ENCODE measurements at places on chromosomes 4 and X.

GRCh38 chr4:106707776-106708463, 328.2 kb downstream of the DKK2 start:
- no peak for DNase-seq

GRCh38 chrX:47749185-47749967, 87.3 kb upstream of the ZNF81 start:
- DNase-seq: no peak

DNA sequence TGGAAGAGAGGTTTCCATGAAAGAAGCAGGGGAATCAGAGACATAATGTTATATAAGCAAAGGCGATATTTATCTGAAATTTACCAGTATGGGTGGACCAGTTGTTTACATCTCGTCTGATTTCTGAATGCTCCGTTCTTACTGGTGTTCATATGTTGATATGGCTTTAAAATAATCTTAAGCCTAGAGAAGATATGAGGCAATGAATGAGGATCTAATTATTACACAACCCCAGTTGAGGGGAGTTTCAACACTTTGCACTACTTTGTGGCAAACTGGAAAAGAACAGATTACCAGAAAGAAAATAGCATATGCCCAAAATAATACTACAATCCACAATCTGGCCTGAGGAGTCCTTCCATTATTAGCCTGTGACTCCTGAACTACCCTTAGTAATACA, 263.3 kb upstream of the MAGEB2 start:
- no peak for DNase-seq

- DNase-seq: no peak
Observed at GRCh38 chrX:118000518-118000917, 116.1 kb downstream of the KLHL13 start.

- DNase-seq: no peak
Observed at GRCh38 chr4:69214716-69215115, at the start of gene UGT2B11. TSS of gene UGT2B11 (minus strand) at chr4:69214748. CDS start at chr4:69214722, 26 bp downstream.

GRCh38 chr4:185196437-185196836, 7.4 kb downstream of the CFAP97 start:
- DNase-seq: no peak

DNA sequence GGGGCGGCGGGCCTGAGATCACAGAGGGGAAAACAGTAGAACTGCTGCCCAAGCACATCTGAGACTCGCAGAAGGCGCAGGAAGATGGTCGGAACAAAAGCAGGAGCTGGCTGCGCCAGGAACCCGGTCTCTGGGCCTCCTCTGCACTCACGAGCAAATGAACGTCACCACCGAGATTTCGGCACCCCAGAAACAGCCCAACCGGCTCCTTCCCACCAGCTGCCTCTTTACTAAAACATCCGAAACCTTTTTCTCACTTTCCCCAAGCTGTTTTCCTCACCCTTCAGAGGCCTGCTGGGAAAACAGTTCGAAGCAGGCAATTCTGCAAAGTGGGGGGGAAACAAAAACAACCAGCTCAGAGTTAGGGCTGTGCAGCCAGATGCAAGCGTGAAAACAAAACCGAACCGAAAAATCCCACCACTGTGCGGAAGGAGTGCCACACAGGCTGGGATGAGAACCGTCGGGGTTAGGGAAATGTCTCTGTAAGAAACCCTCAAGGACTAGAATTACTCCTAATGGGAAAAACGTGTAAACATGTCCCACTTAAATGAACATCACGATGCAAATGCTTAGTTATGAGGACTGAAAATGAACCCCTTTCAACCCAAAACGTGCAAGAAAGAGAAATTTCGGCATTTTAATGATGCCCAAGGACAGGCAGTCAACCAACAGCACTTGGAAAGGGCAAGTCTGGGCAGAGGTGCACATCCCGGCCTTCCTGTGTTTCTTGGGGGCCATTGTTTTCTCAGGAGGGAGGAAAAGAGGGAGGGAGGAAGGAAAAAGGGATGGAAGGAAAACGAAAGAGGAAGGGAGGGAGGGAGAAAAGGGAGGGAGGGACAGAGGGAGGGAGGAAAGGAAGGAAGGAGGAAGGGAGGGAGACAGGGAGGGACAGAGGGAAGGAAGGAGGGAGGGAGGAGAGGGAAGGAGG, 15.8 kb downstream of the DHRSX start:
- DNase-seq: no peak

DNA sequence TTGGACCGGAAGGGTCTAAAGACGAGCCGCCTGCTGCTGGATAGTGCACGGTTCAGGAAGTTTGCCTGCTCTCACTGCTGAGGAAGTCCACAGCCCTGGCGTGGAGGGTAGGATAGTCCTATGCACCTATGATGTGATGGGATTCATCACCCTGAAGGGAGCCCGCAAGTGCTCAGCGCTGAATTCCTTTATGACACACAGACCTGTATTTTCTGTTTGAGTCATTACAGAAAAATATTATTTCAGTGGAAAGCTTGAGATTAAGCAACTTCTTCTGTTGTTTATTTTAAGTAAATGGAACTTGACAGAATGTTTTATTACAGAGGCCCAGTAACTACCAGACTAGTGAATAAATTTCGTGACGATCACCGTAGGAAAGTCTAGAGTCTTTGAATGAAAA, 123.2 kb downstream of the TRIML1 start:
- DNase-seq: no peak

- no peak for DNase-seq
Observed at GRCh38 chr4:189974056-189974455, 33.4 kb downstream of the FRG1 start.

DNA sequence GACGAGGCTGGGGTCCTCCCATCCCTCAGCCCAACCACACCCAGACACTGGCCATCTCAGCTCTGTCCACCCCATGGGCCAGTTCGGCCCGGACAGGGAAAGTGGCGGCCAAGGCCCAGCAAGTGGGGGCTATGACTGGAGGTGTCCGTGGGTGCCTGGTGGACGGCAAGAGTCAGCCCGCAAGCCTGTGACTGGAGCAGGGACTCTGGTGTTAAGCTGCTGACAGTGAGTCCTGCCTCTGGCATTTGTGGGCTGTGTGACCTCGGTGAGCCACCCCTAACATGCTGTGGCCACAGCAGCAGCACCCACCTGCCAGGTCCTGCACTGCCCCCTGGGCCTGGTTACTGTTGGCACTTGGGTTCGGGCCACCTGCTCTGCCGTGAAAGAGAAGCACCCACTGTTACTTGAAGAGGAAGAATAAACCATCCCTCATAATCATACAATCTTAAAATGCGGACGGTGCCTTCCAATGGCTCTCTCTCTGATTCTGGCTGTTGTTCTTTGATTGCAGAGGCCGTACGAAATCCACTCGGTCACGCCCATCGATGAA, 252.0 kb downstream of the EVC2 start:
- DNase-seq: no peak

GRCh38 chr4:164438321-164438720, 315.6 kb upstream of the SMIM31 start:
- no peak for DNase-seq

- no peak for DNase-seq
Observed at GRCh38 chr4:172942840-172943239, 225.8 kb upstream of the GALNT7 start.

- no peak for DNase-seq
Observed at GRCh38 chr4:69601065-69601464, 38.4 kb downstream of the UGT2A2 start.

- DNase-seq: no peak
Observed at GRCh38 chr4:24835696-24836095, 40.3 kb downstream of the SOD3 start.

DNA sequence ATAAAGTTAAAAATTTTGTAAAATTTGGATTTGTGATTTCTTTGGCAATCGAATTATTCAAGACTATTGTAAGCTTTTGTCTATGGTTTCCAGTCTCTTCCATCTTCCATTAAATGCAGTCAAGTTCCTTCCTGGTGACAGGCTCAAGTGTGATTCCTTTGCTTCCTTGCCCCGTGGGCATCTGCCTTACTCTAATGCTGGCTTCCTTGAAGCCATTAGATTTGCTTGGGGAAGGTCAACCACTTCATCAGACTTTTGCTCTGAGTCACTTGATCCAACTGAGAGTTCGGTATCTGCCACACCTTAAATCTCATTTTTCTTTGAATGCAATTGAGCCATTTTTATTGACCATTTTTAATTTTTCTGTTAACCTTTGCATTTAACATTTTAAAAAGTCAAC, 648.8 kb downstream of the SPOCK3 start:
- DNase-seq: no peak

DNA sequence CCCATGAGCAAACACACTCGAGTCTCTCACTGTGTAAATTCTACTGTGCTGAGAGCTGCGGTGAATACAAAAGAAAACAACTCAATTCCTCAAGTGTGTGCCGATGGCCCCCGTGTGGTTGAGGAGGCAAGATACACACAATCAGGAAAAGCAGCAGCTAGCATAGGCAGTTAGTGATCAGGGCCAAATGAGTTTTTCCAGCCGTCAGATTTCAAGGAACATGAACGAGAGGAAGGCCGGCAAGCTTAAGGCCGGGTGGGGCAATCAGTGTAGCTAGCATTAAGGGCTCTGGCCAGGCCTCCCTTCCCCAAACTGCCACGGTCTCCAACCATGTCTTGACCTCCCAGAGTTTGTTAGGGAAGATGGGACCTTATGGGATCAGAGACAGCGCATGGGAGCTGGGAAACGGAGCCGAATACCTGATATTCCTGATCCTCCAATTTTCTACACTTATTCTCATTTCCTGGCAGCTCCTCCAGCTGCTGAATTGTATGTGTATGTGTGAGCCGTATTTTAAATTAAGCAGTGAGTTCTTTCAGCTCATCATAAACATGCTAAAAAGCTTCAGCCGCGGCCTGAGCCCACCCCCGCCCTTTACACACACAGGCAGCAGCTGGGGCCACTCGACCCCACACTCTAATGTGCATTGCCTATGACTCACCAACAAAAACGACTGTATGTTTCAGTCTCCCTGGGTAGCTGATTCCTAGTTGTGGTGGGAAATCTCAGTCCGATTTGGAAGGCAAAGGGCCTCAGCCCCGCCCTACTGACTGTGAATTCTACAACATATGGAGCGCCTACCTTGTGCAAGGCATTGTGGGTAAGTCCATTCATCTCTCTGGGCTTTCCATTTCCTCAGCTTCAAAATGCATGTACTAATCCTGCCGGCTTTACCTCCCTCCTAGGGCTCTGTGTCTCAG, 59.9 kb downstream of the RTL9 start:
- DNase-seq: no peak

- DNase-seq: no peak
Observed at GRCh38 chrX:30613721-30614120, 36.2 kb upstream of the TASL start.

DNA sequence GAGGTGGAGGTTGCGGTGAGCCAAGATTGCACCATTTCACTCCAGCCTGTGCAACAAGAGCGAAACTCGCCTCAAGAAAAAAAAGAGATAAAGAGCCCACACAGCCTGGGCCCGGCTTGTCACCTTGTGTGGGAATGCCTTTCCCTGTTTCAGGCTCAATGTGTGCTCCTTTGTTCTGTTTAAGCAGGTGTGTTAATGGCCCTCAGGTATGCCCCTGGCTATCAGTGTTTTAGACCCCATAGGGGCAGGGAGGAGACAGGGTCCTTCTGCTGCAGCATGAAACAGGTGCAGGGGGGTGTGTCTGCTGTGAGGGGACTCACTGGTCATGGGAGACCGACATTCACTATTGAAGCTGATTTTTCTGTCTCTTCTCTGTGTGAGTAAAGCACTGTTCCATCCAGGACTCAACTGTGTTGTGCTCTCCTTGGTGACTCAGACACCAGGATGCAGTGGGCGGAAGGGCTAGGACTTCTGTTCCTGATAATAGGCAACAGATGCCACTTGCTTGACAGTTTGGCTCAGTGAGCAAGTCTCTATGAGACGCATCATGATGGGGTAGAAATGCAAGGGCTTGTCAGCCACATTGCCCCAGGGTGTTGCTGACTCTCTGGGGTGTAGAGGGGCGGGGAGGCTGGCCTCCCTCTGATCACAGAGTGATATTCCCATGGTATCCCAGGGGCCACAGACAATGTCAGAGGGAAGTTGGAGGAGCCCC, 15.6 kb upstream of the LAP3 start:
- no peak for DNase-seq

DNA sequence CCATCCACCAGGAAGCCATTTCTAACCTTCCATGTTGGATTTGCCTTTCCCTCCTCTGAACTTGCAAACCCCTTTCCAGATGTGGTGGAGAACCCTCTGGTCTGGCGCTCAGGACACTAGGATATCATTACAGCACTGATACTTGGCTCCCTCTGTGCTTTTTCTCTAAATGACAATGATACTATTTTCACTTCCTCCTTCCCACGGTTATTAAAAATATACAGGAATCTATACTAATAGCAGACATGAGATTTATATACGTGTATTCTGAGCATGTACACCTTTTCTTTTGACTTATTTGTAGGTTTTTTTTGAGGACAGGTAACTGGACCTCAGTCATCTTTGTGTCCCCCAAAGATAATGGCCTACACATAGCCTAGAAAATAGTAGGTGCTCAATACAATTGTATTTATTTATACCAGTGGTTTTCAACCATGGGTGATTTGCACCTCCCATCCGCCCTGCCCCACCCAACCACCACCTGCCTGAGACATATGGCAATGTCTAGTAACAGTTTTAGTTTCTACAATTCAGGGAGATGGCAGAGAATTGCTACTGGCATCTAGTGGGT, 60.4 kb upstream of the PLAC8 start:
- DNase-seq: no peak

GRCh38 chr4:84147831-84148230, 351.3 kb downstream of the NKX6-1 start:
- no peak for DNase-seq

GRCh38 chrX:150146271-150146896, 208.1 kb upstream of the EOLA2 start:
- no peak for DNase-seq

DNA sequence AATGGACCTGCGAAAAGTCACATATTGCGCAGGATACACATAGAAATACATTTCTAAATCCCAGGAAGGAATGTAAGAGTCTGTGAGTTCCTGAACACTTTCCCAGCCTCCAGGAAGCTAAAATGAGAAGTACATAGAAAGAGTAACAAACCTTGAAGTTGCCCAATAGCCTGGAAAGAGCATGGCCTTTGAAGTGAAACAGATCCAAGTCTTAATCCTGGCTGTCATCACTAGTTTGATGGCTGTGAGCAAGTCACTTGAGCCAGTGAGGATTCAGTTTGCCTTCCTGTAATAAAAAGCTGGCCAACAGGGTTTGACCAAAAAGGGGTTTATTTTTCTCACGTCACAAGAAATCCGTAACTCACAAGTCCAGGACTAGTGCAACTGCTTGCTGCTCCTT, 69.8 kb downstream of the ARHGEF38 start:
- no peak for DNase-seq
